Fibroblast of lung (primary cell): ENCODE measurements at places on chromosomes 5 and 9.

GRCh38 chr5:62152394-62153087 lies 153.5 kb upstream of the KIF2A start:
- DNase-seq: no peak

- DNase-seq: no peak
These were observed 271.2 kb upstream of the IRX2 start for GRCh38 chr5:3022665-3023064.

GRCh38 chr9:93057042-93057702 lies 1.3 kb upstream of the SUSD3 start:
- DNase-seq: no peak

- DNase-seq: peak; percentile 93
These were observed 163.6 kb downstream of the SPATA31D1 start for GRCh38 chr9:82152181-82152580.

GRCh38 chr5:133925866-133926488 lies 42.4 kb downstream of the C5orf15 start:
- no peak for DNase-seq

- no peak for DNase-seq
These were observed 294.8 kb upstream of the KIF2A start for GRCh38 chr5:62011089-62011664.

GRCh38 chr5:321726-322251 lies 275 bp downstream of the AHRR start:
- DNase-seq: no peak

DNA sequence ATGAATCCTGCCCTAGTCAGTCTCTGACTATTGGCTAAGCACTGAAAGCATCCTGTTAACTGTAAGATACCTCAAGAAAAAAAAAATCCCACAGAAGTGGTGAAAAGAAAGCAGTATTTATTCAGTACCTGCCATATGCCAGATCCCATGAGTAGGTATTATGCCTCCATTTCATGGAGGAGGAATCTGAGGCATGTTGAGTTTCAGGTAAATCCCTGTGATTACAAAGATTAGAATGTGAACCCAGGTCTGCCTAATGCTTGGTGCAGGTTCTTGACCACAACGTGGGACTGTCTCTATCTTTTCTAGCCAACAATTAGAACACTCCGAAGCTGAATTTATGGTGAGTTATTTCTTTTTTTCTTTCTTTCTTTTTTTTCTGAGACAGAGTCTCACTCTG lies 30.9 kb downstream of the SH3RF2 start:
- no peak for DNase-seq

GRCh38 chr9:126582427-126582826 lies 31.3 kb upstream of the LMX1B start:
- DNase-seq: no peak

DNA sequence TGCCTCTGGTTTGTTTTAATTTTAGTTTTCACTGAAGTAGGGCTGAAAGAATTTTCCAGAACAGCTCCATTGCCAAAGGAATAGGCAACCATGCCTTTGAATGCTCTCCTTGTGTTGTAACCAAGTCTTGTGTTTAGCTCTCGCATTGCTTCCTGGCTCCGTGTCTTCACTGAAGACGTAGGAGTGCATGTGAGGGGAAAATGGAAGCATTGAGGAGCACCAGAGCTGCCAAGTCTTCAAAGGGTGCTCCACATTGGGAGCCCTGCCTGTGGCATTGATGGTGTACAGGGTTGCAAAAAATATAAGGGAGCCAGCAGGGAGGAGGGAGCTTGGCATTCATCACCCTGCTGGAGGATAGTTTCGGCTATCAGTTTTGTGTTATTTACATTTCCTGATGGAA lies 86.6 kb downstream of the NTRK2 start:
- DNase-seq: no peak

DNA sequence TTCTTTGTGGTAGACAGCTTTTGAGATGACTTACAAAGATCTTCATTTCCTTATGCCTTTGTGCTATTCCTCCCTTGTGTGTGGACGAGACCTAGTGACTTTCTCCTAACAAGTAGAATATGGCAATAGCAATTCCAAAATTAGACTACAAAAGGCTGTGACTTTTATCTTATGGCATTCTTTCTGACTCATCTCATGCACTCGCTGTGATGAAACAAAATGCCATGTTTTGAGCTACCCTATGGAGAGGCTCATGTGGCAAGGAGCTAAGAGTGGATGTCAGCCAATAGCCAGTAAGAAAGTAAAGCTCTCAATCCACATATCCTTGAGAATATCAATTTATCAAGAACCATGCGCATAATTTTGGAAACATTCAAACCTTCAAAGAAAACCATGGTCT lies 380.5 kb upstream of the SMC2 start:
- no peak for DNase-seq

DNA sequence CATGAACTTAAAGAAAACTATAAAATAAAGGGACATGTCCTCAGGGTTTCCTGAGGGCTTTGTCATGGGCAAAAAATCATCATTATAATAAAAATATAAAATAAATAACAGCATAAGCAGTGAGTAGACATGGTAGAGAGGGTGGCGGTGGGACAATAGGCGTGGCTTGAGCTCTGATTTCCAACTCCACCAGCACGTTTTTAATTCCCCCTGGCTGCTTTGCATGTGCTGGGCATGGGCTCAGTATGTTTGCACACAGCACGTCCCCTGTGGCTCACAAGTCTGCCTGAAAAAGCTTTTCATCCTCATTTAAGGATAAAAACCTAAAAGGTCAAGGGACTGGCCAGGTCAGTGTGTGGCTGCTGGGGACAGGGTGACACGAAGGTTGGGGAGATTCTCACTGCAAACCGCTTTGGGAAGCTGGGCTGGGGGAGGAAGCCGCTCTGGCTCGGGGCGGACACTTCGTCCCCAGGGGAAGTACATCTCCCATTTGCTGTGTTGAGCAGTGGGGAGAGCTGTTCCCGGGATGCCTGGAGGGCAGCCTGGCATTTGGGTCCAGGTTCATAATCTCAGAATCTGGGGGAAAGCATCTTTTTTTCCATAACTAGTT lies 32.6 kb downstream of the NKX2-5 start:
- no peak for DNase-seq

GRCh38 chr5:170678811-170679210 lies 104.7 kb upstream of the GABRP start:
- DNase-seq: no peak

GRCh38 chr5:2891781-2892180 lies 140.3 kb upstream of the IRX2 start:
- no peak for DNase-seq

DNA sequence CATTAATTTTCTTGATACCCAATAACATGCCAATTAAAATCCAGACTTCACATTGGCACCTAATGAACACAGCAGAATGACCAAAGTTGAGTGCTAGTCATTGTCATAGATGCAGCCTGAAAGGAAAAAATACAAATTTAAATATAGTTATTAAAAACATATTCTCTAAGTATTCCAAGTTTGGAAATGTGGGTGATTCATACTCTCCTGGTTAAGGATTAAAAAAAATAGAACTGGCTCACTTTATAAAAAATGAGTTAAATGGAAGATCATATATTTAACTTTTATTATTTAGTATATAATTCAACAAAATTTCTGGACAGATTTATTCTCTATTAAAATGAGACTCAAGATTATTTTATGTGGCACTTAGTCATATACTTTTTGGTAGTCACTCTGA lies 33.2 kb upstream of the RICTOR start:
- DNase-seq: no peak

- peak; percentile 61 for DNase-seq
These were observed 297.2 kb downstream of the SPOCK1 start for GRCh38 chr5:137201876-137202275.

DNA sequence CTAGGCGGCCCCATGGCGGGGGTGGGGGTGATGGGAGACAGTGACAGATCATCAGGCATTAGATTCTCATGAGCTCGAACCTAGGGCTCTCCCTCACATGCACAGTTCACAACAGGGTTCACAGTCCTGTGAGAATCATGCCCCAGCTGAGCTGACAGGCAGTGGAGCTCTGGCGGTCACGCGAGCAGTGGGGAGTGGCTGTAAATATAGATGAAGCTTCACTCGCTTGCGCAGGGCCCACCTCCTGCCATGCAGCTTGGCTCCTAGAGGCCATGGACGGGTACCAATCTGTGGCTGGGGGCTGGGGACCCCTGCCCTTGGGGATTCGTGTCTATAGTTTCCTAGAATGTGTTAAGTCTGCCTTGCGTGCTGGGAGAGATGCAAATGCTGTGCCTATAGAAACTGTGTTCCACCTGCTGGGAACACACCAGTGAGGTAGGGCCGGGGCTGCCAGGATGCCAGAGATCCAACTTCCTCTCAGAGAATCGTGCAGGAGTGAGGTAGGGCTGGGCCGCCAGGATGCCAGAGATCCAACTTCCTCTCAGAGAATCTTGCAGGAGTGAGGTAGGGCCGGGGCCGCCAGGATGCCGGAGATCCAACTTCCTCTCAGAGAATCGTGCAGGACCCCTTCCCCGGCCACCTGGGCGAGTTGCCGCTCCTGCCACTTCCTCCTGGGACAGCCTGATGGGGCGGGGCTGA lies 14.1 kb upstream of the EXOC3 start:
- no peak for DNase-seq
